NCI-H2029 (cell line): ENCODE measurements at places on chromosomes 7 and 10.

GRCh38 chr7:101386558-101387231, 24.0 kb downstream of the COL26A1 start:
- DNase-seq, result no peak

GRCh38 chr10:26478061-26478460, 39.9 kb downstream of the APBB1IP start:
- DNase-seq, result no peak

DNA sequence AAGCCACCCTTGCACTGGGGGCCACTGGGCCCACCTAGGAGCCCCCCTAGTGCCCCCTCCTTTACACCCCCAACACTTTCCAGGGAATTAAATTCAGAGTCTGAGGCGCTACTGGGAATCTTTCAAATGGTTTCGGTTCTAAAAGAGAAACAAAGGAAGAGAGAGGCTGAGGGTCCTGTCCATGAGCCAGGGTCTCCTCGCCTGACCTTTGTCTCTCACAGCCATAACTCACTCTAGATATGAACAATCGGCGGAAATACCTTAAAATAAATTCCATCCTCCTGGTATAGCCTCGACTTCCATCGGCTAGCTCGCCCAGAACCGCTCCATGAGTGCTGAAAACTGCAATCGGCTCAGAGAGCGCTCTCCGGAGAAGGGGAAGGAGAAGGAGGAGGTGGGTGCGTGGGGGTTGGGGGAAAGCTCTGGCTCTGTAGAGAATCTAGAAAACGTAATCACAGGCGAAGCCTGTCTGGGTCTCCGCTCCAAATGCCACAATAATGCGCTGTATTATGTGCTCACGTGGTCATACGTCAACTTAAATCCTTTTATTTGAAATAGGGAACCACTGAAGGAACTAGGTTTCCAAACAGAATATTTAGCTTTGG, 12.6 kb downstream of the HOXA4 start:
- no peak for DNase-seq

DNA sequence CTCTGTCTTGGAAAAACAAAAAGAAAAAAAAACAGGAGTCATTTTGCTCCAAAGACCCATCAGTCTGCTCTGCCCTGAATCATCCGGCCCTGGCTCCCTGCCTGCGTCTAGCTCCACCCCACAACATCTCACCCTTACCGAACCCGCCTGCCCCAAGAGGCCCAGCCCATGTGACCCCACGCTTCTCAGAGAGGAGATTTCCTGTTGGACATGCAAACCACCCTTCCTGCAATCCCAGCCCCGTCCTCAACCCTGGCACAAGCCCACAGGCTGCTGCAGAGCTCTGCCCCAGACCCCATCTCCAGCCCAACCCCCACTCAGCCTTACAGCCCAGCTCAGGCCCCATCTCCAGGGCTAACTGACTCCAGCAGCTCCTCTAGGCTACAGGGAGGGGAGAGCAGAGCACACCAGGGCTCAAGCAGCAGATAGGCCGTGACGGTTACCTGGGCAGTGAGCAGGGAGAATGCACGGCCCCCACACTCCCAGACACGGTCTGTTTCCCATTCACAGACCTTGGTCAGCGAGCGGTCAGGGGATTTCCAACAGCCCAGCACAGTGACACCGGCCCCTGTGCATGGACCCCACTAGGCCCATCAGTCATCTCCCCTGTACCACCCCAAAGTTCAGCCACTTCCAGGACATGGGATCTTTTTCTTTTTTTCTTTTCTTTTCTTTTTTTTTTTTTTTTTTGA, 69.9 kb upstream of the GTF2I start:
- DNase-seq, result peak; percentile 33

DNA sequence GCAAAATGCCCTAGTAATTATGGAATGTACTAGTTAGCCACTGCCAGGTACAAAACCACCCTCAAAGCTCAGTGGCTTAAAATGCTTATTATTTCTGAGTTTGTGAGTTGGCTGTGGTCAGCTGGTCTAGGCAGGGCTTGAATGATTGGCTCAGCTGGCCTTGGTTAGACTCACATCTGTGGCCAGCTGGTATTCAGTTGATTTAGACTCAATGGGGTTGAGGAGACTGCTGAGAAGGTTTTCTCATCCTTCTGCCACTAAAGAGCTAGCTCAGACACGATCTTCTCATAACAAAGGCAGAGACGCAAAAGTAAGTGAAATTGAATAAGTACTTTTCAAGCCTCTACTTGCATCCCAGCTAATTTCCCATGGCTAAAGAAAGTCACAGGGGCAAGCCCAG, 57.1 kb upstream of the CYP2C18 start:
- DNase-seq, result no peak

GRCh38 chr10:78889536-78890063, 179.2 kb upstream of the ZMIZ1 start:
- no peak for DNase-seq

DNA sequence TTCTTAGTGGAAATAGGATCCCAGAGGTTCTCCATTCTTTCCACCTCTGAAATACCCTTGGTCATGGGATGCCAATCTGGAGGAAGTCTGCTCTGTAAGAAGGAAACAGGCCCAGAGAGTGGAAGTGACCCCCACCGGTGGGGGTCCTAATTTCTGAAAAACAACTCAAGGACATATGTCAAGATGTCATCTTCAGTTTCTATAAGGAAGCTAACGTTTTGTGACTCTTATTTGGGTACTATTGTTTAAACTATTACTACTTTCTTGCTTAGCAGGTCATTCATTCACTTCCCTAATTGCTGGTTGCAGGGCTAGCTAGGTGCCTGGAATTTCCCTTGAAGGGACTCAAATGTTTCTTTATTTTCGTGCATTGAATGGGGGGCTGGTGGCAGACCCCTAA, 1.9 kb upstream of the ZNF775 start:
- DNase-seq, result no peak

GRCh38 chr7:65301007-65301406, 72.6 kb upstream of the ZNF92 start:
- DNase-seq, result no peak

- DNase-seq, result no peak
Measured at GRCh38 chr10:131655101-131655849, 245.5 kb upstream of the PPP2R2D start.

- no peak for DNase-seq
Measured at GRCh38 chr7:99597762-99598501, at the start of gene TMEM225B. TSS of gene TMEM225B (plus strand) at chr7:99598267. CDS start at chr7:99604389, 6,122 bp downstream.

DNA sequence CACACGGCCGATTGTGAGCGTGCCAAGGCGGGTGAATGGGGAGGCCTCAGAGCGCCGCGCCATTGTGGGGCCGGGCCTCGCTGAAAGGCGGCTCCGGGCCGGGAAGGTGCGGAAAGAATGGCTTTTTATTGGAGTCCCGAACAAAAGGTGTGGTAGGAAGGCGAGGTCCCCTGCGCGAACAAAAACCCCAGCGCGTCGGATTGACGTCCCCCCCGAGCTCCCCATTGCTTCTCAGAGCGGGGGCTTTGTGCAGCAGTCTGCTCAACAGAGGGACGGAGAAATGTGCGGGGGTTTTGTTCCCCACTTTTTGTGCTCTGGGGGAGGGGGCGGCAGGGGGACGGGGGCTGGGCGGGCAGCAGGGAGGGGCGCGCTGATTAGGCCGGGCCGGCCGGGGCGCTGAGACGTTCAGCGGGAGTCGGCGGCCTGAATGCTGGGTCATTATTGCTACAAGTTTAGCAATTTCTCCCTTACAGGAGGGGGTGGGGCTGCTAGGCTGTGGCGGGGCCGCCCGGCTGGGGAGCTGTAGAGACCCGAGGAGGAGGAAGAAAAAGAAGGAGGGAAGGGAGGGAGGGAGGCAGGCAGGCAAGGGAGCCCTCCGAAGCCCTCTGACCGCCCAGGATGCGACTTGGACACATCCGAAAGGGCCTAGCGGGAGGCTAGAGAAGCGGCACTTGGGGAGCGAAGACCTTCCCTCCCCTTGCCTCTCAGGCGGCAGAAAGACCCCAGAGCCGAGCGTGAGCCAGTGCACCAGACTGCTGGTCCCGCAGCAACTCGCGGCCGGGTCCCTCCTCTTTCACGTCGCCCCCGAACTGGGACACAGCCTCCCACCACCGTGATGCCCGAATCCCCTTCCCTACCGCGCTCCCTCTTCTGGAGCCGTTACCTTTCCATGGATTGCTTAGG, 4.6 kb downstream of the NKX2-3 start:
- no peak for DNase-seq

- no peak for DNase-seq
Measured at GRCh38 chr10:96407560-96408069, 48.8 kb upstream of the OPALIN start.

- DNase-seq, result no peak
Measured at GRCh38 chr7:68439897-68440296, 1158.4 kb upstream of the AUTS2 start.

- no peak for DNase-seq
Measured at GRCh38 chr7:155545348-155545747, 1.0 kb downstream of the CNPY1 start.

- no peak for DNase-seq
Measured at GRCh38 chr7:37068038-37068437, 343.7 kb upstream of the AOAH start.

DNA sequence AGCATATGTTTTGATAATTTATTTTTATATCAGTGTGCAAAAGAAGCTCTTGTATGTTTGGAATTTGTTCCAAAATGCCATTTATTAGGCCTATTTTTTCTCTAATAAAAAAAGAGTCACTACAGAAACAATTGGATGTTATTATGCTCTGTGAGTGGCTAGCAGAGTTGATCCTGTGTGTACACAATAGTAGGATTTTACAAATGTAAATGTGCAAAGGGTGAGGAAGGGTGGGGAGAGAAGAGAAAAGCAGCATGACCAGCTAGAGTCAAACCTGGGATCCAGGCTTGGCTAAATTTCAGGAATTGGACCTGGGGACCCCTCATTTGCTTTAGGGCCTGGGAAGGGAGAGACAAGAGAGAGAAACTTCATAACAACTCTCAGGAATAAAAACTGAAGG, 32.5 kb downstream of the SEMA3A start:
- DNase-seq, result no peak

- no peak for DNase-seq
Measured at GRCh38 chr10:49400365-49400764, 4.5 kb upstream of the DRGX start.

DNA sequence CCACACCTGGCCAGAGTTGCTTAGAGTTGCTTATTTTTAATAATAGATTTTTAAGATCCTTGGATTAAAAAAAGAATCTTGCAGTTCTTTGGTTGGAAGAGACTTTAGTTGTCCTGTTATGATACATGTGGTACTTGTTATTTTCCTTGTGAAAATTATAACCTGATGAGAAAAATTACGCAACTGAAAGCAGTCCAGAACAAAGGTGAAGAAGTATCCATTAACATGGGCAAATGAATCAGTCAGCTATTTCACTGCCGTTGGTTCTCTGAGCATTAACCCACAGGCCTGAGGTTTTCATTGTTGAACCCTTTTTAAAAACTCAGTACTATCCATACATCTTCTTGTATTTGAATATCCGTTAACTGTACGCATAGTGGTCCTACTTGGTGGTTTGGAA, 68.2 kb downstream of the GALNT11 start:
- no peak for DNase-seq

GRCh38 chr10:83289373-83289772, 849.9 kb upstream of the GHITM start:
- no peak for DNase-seq

DNA sequence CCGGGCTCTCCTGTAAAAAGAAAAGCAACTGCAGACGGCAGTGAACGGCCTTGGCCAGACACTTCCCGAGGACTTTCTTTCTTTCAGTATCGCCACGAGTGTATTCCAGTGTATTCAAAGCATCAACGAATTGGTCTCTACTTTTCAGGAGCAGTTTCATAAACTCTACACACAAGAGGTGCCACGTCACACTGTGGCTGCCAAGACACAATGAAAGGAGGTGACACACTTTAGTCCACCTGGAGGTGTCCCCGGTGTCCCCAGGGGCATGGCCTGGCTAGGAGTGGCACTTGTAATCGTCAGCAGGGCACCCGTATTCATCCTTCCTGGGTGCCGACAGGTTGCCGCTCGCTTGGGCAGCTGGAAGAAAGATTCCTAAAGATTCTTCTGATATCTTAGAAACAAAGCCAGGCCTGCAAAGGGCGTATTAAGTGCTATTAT, 5.0 kb downstream of the TNS3 start:
- no peak for DNase-seq

GRCh38 chr10:6280291-6280690, 77.6 kb downstream of the PFKFB3 start:
- DNase-seq, result no peak

DNA sequence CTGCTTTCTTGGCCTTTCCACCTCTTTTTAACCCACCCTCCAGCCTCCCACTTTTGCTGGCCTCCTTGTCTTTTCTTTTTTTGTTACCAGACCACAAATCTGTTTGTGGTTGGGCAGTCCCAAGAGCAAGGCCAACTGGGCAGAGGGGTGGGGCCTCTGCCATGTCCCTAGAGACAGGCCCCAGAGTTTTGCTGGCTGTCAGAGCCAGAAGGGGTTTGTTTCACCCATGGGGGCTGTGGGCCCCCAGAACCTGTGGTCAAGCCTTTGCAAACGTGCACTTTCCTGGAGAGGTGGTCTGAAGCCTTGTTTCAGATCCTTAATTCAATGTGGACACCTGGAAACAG, 10.3 kb downstream of the ZMIZ1 start:
- no peak for DNase-seq

- no peak for DNase-seq
Measured at GRCh38 chr7:21429786-21430574, 2.1 kb downstream of the SP4 start.

- DNase-seq, result no peak
Measured at GRCh38 chr7:132650498-132650897, 74.2 kb upstream of the PLXNA4 start.

DNA sequence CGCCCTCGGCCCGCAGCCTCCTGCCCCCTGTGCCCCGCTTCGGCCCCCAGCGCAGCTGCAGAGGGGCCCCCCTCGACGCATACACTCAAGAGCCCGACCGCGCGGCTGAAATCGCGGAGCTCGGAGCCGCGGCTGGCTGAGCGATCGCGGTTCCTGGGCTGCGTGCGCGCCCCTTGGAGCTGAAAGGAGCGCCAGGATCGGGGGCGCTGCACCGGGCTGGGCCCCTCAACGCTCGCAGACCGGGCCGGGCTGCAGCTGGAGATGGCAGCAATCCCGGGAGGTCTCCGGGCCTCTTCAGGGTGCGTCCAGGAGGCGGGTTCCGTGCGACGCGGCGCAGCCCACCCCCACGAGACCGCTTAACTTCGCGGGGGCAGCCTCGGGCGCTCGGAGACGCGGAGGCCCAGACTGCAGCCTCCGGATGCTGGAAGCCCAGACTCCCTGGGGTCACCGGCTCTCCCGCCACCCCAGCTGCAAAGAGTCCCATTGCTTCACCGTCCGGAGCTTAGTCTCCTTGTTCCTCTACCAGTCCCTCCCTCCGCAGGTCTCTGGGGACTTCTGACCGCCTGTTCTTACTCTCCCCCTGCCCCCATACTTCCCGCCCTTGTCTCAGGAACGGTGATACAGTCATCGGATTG, 73.0 kb upstream of the LRRC4 start:
- no peak for DNase-seq
